IMR-90 (cell line): ENCODE measurements at places on chromosomes 16 and 17. TPM values are rescaled to one million over a fixed set of nuclear protein-coding genes. Genes with fewer than 3 reads are reported as not detected.
A peak's percentile ranks its signal among the peaks of the same experiment; 100 is the strongest.

DNA sequence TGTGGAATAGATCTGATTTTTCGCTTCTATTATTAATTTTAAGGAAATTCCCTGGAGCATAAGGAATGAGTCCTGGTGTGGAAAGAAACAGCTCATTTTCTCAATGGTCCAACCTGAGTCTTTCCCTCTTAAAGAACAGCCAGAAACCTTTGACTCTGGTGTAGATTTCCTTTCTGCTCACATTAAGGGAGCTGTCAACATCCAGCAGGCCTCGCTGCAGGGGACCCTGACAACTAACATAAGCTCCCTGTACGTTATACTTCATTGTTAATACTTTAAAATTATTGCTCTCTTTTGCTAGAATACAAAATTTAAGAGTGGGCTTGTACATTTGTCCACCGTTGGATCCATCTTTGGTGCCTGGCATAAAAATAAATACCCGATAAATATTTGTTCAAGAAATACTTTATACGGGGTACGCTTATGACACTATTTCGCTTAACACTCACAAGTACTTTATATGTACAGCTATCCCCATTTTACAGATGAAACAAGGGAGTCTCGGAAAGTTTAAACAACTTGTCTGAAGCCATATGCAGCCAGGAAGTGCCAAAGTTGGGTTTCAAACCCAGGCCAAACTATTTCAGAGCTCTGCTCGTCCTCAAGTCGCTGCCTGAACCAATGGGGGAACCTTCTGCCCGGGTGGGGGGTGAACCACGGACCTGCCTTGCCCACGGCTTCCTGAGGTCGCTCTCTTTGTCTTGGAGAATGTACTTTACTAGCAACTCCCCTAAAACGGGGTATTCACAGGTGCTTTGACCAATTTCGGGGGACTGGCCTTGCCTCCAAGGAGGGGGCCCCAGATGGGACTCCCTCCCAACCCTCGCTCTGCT is 611 bp downstream of the SMARCE1 start:
- DNase-seq: peak; percentile 43

- DNase-seq: no peak
Measured at GRCh38 chr17:77429369-77429968, 288.7 kb downstream of the SEC14L1 start.

Gene KRT32
- total RNA-seq: not detected in 2 replicates

DNA sequence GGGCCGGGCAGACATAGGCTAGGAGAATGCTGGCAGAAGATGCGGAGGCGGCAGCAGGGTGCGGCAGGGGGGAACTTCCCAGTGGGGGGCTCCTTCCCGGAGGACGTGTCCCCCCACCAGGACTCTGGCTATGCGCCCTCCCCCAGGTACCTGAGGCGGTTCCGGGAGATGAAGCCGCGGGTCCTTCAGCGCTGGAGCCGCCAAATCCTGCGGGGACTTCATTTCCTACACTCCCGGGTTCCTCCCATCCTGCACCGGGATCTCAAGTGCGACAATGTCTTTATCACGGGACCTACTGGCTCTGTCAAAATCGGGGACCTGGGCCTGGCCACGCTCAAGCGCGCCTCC is 3.4 kb downstream of the WNK4 start:
- DNase-seq: no peak

DNA sequence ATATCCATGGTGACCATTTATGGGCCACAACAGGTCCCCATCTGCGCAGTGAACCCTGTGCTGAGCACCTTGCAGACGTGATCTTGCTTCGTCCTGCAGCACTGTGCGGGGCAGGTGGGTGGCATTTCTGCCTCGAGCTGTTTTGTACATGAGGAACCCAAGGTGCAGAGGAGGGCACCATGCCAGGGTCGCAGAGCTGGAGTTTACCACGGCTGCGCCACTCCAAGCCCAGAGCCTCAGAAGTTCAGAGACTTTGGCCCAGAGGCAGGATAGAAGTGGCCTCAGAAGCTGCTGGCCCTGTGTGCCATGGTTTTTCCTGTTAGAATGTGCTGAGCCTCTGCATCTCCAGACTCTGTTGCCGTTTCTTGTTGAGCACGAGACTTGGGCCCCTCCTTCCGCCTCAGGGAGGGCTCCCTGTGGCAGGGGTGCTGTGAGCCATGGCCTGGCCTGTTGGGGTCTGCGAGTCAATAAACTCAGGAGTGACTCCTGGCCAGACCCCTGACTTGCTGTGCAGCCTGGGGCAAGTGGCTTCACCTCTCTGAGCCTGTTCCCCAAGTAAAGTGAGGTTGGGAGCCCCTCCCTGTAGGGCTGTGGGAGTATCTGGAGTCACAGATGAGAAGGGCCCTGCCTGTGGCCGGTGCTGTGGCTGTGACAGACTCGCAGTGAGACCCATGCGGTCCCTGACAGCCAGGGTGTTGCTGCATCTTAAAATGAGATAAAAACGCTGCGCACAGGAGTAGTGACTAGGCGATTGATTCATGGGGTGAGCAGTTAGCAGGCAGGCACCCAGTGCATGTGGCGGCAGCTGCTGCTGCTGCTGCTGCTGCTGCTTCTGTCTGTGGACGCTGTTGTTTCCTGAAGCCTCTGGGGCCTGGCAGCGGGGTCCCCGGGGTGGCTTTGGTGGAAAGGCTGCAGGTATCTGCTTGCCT is 11.8 kb downstream of the MAP2K3 start:
- peak; percentile 40 for DNase-seq

GRCh38 chr17:77126519-77126918 is 14.2 kb upstream of the SEC14L1 start:
- DNase-seq: no peak

DNA sequence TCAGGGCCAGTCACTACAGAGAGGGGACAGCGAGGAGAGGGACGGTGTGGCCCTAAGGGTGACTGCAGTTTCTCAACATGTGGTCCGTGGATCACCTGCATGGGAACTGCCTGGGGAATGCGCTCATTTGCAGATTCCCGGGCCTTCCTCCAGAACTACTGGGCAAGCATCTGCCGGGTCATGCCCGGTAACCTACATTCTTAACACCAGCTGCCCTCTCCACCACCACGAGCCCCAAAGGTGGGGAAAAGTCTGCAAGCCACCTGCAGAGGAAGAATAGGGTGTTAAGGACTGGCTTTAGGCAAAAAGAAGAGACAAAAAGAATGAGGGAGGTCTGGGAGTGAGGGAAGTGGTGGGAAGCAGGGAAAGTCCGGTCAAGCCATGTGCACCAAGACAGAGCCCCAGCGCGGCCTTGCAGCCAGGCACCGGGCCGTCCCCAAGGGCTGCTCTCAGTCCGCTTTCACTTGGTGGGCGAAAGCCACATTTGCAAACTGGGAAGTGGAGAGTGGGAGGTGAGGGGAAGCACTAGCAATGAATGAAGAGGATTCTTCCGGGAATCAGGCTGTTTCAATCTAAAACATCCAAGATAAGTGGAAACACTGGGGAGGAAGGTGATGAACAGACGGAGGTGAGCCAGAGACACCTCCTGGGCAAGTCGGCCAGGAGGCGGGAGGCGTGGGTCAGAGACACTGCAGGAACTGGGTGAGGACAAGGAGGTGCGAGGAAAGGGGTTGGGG is 70.3 kb downstream of the N4BP1 start:
- DNase-seq: no peak

Gene DNASE1L2
- total RNA-seq: 0.18 and 0.28 TPM in 2 replicates

Gene TELO2
- 5.8 and 6.6 TPM in 2 replicates for total RNA-seq

- peak; percentile 70 for DNase-seq
Measured at GRCh38 chr17:76530095-76530723, 7.3 kb downstream of the CYGB start.

DNA sequence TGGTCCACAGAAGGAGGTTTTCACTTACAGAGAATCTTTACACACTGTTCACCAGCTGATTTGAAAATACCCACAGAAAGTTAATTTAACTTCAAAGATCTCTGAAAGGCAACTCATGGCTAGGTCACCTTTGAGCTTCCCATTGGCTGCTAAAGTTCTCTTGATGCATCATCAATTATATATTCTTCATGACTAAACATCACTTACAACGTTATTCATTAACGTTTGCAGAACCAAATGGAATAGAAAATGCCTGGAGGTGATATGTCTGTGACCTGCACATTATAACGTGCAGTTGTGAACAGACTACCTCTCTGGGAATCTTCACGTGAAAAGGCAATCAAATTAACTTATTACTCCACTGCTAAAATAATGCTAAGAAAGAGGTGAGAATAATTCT is 238.5 kb downstream of the ZFHX3 start:
- no peak for DNase-seq

- no peak for DNase-seq
Measured at GRCh38 chr16:88453611-88454522, 787 bp downstream of the ZFPM1 start.

GRCh38 chr17:73427198-73427597 is 115.4 kb upstream of the CDC42EP4 start:
- DNase-seq: no peak

GRCh38 chr16:85724126-85724879 is 26.6 kb downstream of the C16orf74 start:
- no peak for DNase-seq

DNA sequence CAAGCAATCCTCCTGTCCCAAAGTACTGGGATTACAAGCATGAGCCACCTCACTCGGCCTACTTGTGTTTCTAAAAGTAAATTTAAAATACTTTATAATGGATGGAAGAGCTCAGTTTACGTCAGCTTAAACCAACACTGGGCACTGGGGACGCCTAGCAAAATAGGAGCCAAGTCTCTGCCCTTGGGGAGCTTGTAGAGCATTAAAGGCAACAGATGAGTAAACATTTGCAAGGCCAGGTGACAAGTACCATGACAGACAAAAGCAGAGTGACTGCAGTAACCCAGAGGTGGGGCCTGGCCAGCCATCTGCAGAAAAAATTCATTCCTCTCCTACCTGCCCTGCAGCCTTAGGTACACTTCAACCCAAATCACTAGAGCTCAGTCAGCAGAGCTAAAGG is 12.1 kb upstream of the NLK start:
- DNase-seq: no peak

DNA sequence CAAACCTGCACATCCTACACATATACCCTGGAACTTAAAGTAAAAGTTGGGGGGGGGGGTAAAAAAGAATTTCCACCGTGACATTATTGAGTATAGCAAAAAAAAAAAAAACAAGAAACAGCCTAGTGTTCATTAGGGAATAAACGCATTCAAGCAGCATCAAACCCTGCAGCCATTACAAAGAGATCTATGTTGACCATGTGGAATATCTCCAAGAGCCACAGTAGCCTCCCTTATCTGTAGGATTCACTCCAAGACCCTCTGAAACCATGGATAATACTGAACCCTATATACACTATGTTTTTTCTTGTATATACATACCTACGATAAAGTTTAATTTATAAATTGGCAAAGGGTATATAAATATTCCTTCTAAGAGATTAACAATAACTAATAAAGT is 5.6 kb upstream of the BIRC5 start:
- DNase-seq: no peak

Gene ESRP2
- under 0.01 TPM in 1 of 2 replicates, not detected in the other for total RNA-seq

- DNase-seq: no peak
Measured at GRCh38 chr17:31279401-31279800, 17.6 kb downstream of the OMG start.

Gene CRHR1
- not detected in 2 replicates for total RNA-seq

DNA sequence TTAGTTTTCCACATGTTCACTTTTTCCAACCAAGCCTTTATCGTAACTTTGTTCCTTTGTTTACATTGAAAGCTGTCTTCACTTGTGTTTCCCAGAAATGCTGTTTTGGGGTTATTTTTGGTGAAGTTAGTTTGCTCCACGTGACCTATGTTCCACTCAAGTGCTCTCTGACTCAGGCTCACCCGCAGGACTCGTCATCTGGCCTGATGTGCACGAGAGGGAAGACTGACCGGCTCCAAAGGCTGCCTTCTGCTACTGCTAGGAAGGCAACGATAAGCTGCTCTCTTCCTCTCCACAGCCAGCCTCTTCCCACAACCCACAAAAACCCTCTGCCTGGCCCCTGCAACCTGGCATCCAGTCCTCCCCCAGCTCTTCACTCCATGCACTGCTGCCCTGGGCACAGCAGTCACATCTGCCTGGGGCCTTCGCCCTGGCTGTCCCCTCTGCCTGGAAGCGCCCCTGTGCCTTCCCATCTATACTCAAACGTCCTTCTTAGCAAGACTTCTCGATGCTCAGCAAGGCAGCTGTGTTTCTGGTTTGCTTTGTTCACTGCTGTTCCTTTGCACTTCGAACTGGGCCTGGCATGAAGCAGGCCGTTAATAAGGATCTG is 28.0 kb downstream of the ZCCHC14 start:
- DNase-seq: peak; percentile 96

Gene SLC5A2
- total RNA-seq: under 0.01 TPM in 1 of 2 replicates, not detected in the other

- DNase-seq: no peak
Measured at GRCh38 chr17:73157521-73157890, 7.3 kb upstream of the SSTR2 start.

Gene ADAD2
- not detected in 2 replicates for total RNA-seq

- DNase-seq: no peak
Measured at GRCh38 chr17:49970498-49970897, 1.5 kb downstream of the DLX4 start.

Gene CCDC40
- 0.90 and 1.9 TPM in 2 replicates for total RNA-seq

Gene ZG16
- not detected in 2 replicates for total RNA-seq

DNA sequence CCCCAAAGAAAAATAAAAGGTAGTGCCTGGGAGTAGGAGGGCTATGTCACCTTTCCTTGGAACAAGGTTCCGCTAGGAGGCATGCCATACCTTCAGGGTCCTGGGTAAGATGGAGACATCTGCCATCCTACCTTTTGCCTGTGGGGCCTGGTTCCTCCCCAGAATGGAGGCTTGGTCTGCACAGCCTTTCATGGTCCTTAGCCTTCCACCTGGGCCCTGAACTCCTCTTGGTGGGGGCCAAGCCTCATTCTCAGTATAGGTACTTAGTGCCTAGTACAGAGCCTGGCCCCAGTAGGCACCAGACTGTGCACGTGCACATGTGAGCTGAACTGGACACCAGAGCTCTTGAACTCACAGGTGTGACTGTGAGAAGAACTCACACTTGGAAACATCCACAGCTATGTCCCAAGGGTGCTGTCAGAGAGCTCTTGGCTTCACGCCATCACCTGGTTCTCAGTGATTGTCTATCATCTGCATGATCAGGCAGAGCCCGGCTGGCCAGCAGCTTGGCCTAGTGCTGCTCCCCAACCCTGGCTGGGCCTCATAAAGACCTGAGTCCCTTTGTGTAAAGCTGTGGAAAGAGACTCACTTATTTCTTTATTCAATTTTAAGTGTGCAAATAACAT is 143.2 kb downstream of the SOCS1 start:
- DNase-seq: no peak

DNA sequence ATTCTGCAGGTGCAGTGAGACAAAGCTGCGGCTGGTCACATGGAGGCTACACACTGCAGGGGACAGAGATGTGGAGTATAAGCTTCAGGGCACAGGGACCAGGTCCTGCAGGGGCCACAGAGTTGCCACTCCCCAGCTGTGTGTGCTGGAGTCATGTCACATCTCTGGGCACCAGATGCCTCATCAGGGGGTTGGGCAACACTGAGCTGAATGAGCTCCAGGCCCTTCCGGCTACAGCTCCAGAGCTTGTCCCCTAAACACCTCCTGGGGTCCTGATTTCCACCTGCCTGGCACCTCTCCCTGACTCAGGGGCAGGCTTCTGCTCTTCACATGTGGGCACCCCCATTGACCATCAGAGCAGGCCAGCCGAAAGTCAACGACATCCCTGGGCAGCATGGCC is 32.5 kb downstream of the SPHK1 start:
- DNase-seq: no peak

- DNase-seq: no peak
Measured at GRCh38 chr17:61075988-61076387, 323.7 kb upstream of the TBX2 start.
